Left renal pelvis (tissue), 4 donors: ENCODE measurements at places on chromosomes 2 and 18. TPM values are rescaled to one million over a fixed set of nuclear protein-coding genes. Genes with fewer than 3 reads are reported as not detected.
A peak's percentile ranks its signal among the peaks of the same experiment; 100 is the strongest.

STK17B gene
- 9.1 TPM for polyA plus RNA-seq

- no peak for DNase-seq
These were observed 1135.6 kb upstream of the FAM98A start for GRCh38 chr2:34734662-34735061.

DNA sequence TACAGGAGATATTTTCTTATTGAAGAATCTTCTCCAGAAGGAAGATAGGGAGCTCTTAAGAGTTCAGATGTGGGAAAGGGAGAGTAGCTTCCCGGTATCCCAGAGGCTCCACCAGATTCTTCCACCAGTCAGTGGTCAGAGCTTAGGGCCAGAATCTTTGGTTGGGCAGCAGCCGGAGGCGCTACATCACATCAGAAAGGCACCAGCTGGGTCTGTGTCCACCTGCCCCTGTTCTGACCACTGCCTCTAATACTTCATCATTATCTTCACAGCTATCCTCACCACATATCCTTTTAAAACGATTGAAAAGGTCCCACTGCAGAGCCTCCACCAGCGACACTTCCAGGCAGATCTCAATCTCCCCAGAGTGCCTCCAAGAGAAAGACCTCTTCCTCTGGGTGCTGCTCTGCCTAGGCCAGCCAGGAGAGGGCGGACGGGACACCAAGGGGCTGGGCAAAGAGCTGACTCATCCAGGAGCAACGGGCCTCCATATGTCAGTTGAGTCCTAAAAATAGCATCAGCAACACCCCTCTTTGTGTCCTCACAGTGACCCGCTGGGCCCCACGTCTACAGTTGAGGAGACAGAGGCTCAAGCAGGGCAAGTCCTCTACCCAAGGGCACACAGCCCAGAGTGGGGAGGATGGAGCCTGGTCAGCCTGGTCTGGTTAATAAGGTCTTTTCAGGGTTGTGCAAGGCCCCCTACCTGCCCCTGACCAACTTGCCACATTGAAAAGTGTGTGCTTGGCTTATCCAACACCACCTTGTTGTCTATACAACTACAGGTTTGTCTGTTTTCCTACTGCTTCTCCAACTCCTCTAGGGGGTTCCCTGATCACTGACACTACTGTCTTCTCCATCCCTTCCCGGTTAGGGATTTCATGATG is 81.2 kb downstream of the ADD2 start:
- DNase-seq, result no peak

- DNase-seq, result no peak
These were observed 32.0 kb downstream of the SMCHD1 start for GRCh38 chr18:2687390-2688001.

DNA sequence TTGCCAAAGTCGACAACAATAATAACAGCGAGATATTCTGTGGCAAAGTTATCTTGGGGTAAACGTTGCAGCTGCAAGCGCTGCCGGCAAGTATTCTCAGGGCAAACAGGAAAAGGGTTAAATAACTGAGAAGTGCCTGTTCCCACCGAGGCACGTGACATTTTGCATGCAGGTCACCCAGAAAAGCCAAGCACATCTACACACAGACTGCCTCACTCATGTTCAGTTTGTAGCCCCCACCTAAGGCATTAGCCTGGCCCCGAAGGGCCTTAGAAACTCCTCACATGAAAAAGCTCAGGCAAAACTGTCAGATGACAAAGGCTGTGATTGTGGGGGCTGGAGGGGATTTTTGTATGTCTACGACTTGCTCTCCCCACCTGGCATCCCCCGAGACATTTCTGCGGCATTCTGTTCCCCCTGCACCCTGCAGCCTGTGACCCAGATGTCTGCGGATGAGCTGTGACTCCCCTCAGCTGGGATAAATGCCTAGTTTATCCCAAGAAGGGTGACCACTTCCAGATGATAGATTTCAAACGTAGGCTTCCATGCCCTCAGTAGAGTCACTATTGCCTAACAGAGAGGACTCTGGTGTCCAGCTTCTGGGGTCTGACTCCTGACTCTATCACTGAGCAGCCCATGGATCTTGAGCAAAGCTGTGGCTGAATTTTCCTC is 215.2 kb upstream of the SIX2 start:
- DNase-seq, result no peak

GRCh38 chr18:1527805-1528204 is 623.1 kb downstream of the ADCYAP1 start:
- no peak for DNase-seq

DNA sequence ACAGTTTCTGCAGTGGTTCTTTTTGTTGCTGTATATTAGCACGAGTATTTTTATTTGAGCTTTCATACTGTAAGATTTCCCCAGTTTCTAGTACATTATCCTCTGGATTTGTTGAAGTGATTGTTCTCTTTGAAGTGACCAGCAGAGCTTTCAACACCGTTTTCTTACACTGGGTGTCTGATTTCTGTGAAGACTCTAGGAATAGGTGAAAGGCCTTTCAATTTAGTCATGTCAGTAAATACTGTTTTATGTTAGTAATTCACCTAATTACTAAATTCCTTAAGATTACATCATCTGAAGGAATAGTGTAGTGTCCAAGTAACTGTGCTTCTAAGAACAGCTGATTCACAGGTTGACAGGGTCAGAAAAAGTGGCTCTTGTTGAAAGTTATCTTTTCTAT is 2.3 kb downstream of the PPM1B start:
- peak; percentile 7 for DNase-seq

GRCh38 chr2:238169708-238170251 is 11.0 kb downstream of the ERFE start:
- DNase-seq, result no peak
